Cortex of kidney (tissue), 1 donor: ENCODE measurements at places on chromosomes 3 and 15.
A peak's percentile ranks its signal among the peaks of the same experiment; 100 is the strongest.

DNA sequence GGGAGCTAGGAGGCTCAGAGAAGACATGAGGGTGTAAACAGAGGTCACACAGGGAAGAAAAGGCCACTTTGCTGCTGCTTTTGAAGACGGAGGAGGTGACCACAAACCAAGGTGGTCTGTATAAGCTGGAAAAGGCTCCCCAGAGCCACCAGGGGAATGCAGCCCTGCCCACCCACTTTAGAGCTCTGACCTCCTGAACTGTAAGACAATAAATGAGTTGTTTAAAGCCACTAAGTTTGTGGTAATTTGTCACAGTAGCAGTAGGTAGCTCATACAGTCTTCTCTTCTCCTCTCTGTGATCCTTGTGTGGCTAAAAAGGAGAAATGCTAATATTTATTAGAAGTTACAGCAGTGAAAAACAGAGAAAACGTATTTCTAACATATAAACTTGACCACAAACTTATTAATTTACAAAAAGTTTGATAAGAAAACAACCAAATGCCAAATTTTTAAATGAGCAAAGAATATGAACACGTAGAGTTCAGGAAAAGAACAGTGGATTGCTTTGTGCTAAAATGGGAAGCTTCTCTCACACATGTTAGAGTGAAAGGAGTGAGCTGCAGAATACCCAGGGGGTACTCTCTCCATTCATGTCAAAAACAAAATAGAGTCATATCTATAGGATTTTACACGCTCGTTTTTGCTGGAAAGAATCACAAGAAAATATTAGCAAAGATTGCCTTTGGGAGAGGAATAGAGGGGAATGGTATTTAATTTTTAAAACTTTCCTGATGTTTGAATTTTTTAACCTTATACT is 71.0 kb downstream of the NOX5 start:
- no peak for DNase-seq

- DNase-seq = no peak
Measured at GRCh38 chr3:184017672-184018423, at the start of gene ABCC5. ABCC5 (minus strand) TSS chr3:184017884; CDS start chr3:184014392, 3,492 bp downstream.

DNA sequence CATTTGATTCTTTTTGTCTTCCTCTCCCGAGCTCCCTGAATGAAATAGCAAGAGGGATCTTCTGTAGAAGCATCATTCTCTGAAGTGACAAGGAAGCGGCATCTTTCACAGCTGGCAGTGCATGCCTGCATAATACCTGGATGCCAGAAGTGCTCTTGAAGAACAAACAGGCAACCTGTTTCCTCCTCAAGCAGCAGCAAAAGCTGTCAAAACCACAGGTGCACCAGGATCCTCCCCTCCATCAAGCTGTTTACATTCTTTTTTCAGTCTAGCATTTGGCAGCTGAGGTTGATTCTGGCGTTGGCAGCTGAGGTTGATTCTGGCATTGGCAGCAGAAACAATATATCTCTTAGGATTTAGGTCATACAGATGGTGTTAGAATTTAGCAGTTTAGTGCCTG is 979.0 kb downstream of the TUSC7 start:
- DNase-seq = no peak

DNA sequence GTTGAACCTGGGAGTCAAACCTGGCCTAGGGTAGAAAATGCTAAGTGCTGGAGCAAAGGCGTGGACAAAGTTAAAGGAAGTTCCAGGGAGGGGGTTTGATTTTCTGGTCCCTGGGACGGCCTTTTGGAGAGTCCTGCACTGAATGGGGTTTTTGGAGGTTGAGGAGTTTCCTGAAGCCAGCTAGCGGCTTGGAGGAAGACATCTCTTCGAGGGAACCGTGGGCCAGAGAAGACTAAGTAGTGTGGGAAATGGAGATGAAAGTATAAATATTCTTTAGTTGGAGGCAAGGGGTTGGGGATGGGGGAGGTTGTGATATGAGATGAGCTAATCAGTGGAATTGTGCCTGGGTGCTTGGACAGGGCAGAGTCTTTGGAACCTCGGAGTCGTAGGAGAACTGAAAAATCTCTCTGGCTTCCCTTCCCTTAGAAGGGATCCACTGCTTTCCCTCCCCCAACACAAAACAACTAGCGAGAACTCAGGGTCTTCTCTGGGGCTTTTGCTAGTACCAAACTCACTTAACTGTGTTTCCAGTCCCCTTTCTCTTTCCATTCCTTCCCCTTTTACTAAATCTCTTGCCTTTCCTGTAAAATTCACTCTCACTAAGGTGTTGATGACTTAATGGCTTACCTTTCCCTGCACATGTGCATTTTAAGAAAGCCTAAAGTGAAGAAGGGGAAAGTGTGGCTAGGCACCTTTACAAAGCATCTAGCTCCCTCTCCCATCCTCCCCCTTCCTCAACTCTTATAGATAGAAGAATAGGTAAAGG is 1.0 kb downstream of the LPP start:
- DNase-seq = no peak

DNA sequence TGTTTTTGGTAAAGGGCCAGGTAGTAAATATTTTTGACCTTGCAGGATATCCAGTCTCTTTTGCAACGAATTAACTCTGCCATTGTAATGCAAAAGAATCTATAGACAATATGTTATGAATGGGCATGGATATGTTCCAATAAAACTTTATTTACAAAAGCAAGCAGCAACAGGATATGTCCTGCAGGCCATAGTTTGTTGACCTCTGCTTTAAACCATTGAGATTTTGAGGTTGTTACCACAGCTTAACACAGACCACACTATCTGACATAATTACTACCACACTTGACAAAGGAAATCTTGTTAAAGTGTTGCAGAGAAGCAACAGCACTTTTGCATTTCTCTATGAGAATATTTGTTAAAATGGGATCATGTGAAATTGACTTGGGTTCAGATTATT is 349.3 kb downstream of the ERC2 start:
- no peak for DNase-seq

GRCh38 chr3:158272081-158272480 is 162.2 kb downstream of the RSRC1 start:
- no peak for DNase-seq

- DNase-seq = no peak
Measured at GRCh38 chr15:45759936-45760335, 125.1 kb downstream of the SQOR start.

- no peak for DNase-seq
Measured at GRCh38 chr15:60912984-60913697, 316.0 kb downstream of the RORA start.

GRCh38 chr15:68436680-68437079 is 4.7 kb upstream of the ITGA11 start:
- DNase-seq = no peak

- DNase-seq = no peak
Measured at GRCh38 chr3:43334976-43335375, 48.6 kb downstream of the SNRK start.

DNA sequence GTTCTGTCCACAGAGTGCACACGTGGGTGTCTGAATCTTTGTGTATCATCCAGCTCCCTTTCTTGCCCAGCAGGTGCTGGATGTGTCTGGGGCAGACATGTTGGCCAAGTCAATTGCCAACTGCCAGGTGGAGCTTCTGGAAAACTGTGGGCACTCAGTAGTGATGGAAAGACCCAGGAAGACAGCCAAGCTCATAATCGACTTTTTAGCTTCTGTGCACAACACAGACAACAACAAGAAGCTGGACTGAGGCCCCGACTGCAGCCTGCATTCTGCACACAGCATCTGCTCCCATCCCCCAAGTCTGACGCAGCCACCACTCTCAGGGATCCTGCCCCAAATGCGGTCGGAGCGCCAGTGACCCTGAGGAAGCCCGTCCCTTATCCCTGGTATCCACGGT is 12.5 kb upstream of the RPP14 start:
- no peak for DNase-seq

DNA sequence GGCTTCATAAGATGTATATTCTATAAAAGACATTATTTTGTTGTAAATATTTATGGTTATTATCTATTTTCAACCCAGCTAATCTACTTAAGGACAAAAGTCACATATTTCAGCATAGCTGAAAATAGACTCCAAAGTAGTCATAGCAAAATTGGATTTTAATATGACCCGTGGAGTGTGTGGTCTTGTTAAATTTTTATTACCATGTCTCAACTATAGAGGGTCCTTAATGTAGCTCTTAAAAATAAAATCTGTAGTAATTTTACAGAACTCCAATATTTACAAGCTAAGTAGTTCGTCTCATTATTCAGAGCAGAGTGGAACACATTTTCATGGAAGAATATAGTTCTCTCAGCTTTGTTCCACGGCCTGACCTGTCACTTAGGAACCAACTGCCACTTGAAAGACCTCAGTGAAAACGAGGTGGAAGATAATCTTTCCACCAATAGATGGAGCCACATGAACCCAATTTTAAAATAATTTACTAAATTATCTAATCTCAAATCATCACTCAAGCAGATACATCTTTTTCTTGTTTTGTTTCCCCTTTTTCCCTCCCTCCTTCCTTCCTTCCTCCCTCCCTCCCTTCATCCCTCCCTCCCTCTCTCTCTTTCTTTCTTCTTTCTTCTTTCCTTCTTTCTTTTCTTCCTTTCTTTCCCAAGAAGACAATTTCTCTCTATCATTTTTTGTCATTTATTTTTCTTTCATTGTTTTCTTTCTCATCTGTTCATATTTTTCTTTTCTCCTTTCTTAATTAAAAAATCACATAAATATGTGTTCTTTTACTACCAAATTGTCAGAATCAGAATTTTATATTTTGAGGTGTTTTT is 97.2 kb downstream of the CLDN1 start:
- no peak for DNase-seq

DNA sequence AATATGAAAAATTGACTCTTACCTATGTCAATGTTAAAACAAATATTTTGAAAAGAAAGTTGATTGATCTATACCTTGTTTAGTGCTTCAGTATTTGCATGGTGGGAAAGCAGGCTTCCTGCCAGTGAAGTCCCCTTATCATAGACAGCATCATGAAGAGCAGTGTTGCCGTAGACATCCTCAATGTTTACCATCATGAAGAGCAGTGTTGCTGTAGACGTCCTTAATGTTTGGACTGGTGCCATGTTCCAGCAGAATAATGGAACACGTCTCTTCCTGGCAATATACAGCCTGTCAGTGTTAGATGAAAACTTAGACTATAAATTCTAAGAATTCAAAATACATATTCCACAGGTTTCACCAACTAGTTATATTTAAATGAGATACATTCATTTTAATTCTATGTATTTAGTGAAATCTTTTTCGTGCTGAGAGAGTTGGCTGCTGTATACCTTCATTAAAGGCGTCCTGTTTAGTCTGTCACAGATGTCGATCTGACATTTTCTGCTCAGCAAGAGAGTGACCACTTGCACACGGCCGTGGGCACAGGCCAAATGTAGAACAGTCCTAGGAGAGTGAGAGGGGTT is 116.8 kb downstream of the LMLN start:
- DNase-seq = no peak

DNA sequence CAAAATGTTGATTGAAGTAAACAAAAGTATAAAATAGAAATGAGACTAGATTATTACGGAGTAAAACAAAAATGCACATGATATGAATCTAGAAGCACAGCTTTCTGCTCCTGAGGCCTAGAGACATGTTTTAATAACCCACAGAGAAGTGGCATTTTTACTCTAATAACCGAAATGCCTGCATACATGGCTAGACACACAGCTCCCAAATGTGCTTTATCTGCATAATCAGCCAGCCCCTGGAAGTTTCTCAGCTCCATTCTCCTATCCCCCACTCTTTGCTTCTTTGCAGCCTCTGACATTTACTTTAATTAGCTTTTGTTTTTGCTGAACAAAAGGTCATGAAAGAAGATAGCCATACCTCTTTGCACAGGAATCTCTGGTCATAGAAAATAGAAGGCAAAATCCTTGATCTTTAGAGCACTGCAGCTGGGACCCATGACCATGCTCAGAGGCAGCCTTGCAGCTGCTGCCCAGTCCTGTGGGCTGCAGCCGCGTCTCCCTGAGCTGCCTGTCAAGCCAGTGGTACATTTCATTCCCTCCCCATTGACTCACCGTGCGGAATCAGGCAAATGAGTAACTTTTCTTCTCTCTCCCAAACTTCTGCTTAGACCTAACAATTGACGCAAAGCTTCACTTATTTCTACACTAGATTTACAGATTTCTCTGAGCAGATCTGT is at the start of gene VEPH1:
Gene VEPH1, minus strand, starts transcription at position 501 of the 680 bp plus-strand sequence. CDS start 8,067 bp downstream, outside the sequence.
- DNase-seq = no peak

GRCh38 chr3:4939276-4939675 is 40.0 kb upstream of the BHLHE40 start:
- no peak for DNase-seq

- DNase-seq = peak; percentile 18
Measured at GRCh38 chr3:183884427-183885296, at the start of gene PARL. PARL (minus strand) TSS chr3:183884880; CDS start chr3:183884846, 34 bp downstream.

DNA sequence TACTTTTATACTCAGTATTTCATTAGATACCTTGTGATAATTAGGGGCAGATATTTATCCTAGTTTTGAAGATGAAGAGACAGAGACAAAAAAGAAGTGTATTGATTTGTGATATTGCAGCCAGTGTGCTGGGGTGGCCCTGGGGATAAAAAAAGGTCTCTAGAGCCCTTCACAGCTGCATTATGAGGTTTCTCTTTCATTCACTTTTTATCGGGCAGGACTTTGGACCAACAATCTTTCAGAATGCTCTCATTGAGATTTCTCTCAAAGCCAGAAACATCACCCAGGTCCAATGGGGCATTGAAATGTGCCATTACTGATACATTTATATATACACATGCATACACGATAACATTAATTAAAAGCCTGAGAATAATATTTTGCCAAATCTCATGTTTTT is 20.5 kb upstream of the SELENOT start:
- DNase-seq = no peak

GRCh38 chr3:197800379-197800778 is 9.3 kb downstream of the LRCH3 start:
- no peak for DNase-seq

DNA sequence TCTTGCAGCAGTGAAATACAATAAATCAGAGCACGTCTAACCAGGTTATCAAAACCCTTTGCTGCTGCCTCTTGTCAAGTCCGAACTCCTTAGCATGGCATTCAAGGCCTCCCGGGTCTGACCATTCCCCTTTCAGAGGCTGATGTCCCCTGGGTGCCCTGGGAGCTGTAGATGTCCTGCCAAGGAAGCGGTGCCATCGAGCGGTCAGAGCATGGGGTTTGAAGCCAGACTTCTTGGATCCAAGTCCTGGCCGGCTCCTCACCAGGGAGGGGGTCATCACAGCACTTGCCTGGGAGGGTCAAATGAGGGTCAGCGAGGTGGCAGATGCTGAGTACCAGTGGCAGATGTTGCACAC is 496 bp downstream of the TF start:
- no peak for DNase-seq

- DNase-seq = no peak
Measured at GRCh38 chr15:25780479-25781255, 82.5 kb downstream of the ATP10A start.

DNA sequence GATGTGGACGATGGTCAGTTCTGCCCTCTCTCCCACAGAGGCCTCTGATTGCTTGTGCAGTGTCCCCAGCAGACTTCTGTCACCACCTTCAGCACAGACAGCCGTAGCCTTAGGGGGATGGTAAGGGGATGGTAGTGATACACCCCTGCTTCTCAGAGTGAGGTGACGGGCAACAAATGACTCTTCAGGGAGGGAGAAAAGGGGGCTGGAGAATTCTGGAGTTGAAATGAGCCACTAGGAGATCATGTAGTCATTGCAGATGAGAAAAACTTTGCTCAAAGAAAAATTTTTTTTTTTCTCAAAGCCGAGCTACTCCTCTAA is 29.6 kb upstream of the TIMP4 start:
- no peak for DNase-seq

GRCh38 chr3:112979244-112979832 is 4.4 kb upstream of the CD200R1 start:
- DNase-seq = no peak

GRCh38 chr3:122930063-122930997 is 97.2 kb downstream of the SEMA5B start:
- no peak for DNase-seq

GRCh38 chr3:86985181-86985826 is 5.6 kb downstream of the VGLL3 start:
- no peak for DNase-seq
